A172 (cell line): ENCODE measurements at places on chromosomes 13 and 19. TPM values are rescaled to one million over a fixed set of nuclear protein-coding genes. Genes with fewer than 3 reads are reported as not detected.
A peak's percentile ranks its signal among the peaks of the same experiment; 100 is the strongest.

The MCEMP1 gene
- not detected in 2 replicates for total RNA-seq

GRCh38 chr13:97257228-97257755 lies 35.2 kb downstream of the MBNL2 start:
- DNase-seq, result no peak

The CYP2A6 gene
- total RNA-seq, result not detected in 2 replicates

DNA sequence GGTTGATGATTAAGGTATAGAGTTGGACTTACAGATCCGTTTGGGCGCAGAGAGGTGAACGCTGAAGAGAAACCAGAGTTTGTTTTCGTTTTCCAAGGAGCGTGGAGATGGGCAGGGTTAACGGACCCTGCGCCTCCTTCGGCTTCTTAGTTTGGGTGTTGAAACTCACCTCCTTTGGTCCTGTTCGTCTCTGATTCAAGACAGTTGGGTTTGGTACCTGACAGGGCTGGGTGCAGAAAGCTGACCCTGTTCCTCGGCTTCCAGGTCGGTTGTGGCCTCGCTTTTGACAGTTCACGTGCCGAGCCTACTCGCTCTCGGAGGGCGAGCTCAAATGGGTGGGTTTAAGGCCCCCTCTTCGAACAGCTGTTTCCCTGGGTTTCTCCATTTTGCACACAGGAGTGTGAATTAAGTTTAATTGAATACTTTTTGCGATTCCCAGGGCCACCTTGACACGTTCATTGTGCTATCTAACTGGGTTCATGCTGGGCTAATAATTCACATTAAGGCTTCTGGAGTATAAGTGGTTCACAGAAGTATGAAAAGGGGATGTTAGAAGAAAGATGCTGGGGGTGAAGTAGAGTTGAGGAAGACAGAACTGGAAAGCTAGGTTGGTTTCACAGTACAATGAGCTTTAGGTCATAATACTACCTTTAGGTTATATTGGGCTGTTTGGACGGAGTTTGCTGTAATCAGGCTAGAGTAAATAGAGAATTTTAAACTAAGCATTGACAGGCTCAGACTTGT lies 638 bp downstream of the USPL1 start:
- peak; percentile 2 for DNase-seq

The CD37 gene
- not detected in 2 replicates for total RNA-seq

DNA sequence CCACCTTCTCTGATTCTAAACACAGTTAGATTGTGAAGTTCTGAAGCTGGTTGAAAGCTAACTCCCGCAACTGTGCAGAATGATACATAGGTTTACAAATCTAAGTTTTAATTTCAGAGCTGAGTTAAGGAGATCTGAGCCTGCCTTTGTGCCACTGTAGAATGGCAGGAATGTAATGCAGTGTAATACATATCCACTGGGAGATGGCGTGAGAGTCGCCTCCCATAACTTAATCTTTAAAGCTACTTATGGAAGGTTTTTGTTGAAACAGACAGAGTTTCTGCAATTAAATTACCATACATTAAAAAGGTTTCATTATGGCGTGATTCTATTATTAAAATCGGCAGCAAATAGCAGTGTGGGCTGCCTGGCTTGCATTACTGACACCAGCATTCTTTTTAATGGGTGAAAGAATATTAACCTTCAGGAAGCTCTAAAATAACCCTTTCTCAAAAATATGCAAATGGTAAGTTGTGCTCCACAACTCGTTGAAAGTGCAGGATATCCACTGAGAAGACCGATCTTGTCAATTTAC lies 257.4 kb downstream of the OLFM4 start:
- no peak for DNase-seq

The PLIN5 gene
- not detected in 2 replicates for total RNA-seq

DNA sequence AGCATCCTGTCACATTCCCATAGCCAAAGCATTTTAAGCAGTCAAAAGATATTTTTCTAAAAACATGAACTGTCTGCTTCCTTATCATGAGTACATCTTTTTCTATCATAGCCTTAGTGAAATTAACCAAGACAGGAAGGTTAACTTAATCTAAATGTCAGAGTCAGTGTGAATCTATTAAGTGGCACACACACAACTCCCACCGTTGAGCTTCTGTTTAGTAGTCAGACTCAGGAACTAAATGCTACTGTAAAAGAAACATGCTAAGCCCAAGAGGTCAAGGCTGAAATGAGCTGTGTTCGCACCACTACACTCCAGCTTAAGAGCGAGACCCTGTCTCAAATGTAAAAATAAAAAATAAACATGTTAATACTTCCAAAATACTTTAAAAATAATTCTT lies 7.7 kb upstream of the POU4F1 start:
- no peak for DNase-seq

The ZNF471 gene
- 2.8 TPM in 2 replicates for total RNA-seq

The ZSCAN4 gene
- 0.12 TPM in 1 of 2 replicates, not detected in the other for total RNA-seq

DNA sequence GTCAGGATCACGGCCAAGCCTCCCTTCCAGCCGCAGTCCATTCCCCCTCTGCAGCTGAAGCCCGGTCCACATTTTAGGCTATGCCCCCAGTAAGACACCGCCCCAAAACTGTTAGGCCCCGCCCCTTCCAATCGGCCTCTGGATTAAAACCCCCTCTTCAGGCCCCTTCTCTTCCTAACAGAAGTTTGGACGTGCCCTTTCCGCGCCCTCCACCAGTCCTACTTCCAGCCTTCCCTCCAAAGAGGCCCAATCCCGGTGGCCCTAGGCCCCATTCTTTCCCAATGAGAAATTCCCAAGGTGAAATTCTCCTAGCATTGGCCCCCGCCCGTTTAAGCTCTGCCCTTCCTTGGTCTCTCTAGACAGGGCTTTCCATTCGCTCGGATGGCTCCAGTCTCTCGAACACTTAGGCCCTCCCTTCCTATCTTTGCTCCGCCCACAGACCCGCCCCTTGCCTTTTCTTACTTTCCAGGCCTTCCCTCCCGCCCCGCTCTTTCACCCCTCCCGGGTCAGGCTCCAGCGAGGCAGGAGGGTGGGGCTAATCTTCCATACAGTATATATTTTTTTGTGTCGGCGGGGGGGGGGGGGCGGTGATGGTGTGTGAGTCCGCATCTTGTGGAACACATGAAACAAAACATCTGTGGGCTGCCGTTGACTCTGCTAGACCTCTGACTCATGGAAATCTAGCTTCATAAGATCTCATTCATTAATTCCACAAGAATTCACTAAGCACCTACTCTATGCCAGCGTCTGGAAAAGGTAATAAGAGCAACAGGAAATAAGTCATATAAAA lies 13.6 kb downstream of the LTBP4 start:
- peak; percentile 98 for DNase-seq

DNA sequence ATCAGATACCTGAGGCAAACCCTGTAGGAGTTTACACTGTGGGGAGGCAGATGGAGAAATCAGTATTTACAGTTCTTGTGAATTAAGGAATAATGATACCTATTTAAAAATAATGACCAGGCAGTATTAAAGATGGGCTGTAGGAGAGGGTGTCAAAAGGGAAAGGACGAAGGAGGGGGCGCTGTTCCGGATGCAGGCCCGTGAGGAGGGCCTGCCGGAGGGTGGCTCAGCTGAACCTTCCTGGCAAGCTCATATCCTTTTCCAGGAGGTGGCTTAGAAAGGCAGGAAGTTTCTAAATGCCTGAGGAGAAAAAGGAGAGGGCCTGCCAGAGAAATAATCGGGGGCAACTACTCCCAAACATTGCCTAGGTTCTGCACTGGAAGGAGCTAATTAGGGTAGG lies 46.6 kb downstream of the MBNL2 start:
- DNase-seq, result no peak

- DNase-seq, result no peak
These were observed 5.8 kb upstream of the KBTBD7 start for GRCh38 chr13:41200126-41200525.

- no peak for DNase-seq
These were observed 387.1 kb upstream of the SGCG start for GRCh38 chr13:22793598-22794134.

GRCh38 chr13:78598116-78598781 lies 5.1 kb downstream of the POU4F1 start:
- no peak for DNase-seq

DNA sequence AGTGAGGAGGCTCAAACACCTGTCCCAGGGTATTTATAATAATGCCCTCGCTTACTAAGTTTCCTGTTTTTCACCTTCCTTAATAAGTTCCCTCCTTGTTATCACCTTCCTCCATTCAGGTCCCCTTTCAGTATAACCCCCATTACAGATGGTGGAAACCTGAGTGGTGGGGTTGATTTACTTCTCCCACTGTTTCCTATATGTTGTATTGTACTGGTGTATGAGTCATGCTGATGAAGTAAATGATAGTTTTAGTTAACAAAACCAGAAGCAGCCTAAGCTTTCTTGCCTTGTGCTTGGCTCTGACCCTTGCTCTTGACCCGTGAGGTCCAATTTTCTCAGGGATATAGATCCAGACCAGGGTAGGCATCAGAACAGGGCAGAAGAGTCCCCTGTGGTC lies 22.3 kb upstream of the TNFSF11 start:
- DNase-seq, result no peak

The SPACA4 gene
- not detected in 2 replicates for total RNA-seq
